ENCODE measurements at places on chromosomes 5 and 9.

DNA sequence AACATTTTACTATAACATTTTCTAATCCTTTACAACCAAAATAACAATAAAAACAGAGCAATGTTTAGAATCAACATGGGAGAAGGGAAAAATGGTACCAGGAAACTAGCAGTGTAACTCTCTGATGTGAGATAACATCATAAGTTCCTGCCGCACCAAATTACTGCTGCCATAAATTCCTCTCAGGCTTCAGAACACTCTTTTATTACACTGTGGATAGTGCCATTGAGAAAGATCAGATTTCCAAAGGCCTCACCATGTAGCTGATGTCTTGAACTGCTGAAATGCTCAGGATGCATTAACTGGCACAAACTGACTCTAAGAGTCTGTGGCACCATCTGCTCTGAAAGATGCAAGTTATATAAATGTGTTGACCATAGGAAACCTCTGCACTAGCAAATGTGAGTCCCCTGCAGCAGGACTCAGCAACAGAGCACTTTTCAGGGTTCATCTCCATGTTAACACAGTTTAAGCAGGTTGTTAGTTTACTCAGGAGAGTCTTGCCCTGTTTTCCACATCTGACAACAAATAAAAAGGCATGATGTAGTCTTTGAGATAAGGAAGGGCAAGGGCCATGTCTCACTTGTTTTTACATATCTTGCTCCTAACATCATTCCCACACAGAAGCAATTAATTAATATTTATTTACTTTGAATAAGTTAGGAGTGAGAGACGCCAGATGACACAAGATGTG, 218.1 kb downstream of the CETN3 start:
- no peak for DNase-seq

GRCh38 chr9:129677456-129677855, 12.0 kb downstream of the PRRX2 start:
- DNase-seq: no peak

DNA sequence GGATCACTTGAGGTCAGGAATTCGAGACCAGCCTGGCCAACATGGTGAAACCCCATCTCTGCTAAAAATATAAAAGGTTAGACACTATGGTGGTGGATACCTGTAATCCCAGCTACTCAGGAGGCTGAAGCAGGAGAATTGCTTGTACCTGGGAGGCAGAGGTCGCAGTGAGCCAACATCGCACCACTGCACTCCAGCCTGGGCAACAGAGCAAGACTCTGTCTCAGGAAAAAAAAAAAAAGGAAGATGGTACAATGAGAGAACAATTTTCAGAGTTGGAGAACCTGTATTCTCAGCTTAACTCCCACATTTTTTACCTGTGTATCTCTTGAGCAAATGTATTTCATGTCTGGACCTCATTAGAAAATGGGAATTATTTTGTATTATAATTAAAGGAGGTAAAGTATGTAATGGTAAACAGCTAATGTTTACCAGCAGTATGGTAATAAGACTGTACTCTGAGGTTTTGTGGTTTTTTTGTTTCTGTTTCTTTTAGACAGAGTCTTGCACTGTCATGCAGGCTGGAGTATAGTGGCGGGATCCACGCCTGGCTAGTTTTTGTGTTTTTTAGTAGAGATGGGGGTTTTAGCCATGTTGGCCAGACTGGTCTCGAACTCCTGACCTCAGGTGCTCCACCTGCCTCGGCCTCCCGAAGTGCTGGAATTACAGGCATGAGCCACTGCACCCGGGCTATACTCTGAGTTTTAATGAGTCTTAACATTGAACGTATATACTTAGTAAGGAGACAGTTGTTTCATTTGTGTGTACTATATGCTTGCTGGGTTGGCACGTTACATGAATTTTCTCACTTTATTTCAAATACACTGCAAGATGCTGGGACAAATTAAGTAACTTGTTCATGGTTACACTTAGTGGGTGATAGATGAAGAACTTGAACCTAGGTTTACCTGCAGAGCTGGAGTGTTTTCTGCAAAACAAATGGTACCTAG, 16.2 kb downstream of the UHRF2 start:
- DNase-seq: no peak

GRCh38 chr9:37466037-37466709, 923 bp upstream of the ZBTB5 start:
- DNase-seq: no peak

- DNase-seq: no peak
These were observed 127.4 kb downstream of the HCN1 start for GRCh38 chr5:45568813-45569212.

Data from T-cell (primary cell).